NCI-H2171 treated with DMSO at 0.1 percent for 48 hours (cell line): ENCODE measurements at places on chromosomes 1 and 21.
A peak's percentile ranks its signal among the peaks of the same experiment; 100 is the strongest.

GRCh38 chr1:98963064-98963758 is 41.5 kb downstream of the PLPPR5 start:
- no peak for DNase-seq

- DNase-seq: peak; percentile 19
Measured at GRCh38 chr1:90133133-90133532, 138.2 kb downstream of the ZNF326 start.

DNA sequence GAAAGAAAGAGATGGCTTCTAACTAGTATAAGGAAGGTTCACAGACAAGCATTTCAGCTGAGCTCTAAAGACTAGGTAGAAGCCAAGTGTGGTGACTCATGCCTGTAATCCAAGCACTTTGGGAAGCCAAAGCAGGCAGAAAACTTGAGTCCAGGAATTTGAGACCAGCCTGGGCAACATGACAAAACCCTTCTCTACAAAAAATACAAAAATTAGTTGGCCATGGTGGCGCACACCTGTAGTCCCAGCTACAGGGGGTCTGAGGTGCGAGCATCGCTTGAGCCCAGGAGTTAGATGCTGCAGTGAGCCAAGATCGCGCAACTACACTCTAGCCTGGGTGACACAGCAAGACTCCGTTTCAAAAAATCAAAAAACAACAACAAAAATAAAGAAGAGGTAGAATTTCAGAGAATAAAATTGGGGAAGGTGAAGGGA is 27.8 kb downstream of the FBXO42 start:
- peak; percentile 30 for DNase-seq

DNA sequence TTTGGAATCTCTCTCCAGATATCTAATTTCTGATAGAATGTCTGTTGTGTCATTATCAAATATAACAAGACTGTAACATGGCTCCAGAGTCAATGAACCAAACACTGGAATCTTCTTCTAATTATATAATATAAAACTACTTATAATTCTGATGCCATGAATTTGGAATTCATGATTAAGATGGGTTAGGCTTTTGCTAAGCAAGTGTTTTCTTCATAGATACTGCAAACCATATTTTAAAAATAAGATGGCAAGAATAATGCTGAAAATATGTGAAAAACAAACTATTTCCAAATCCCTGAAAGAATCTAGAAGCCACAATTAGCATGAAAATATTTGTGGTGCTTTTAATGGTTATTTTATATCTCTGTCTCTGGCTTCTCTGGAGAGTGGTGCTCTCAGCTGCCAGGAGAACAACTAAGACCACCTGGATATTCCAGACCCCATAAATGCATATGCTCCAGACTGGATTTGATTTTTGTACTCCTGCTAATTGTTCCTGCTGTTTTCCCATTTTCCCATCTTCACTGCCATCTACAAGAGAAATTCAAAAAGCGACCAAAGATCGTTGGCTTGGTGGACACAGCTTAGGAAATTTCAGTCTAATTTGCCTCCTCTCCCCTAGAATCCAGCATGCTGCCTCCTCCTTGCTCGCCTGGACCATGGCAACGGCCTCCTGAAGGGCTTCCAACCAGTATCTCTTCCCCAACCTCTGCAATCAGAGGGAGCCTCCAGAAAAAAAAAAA is 418.9 kb downstream of the SETD4 start:
- DNase-seq: no peak

- no peak for DNase-seq
Measured at GRCh38 chr1:178465011-178465410, 31.8 kb downstream of the CLEC20A start.

- no peak for DNase-seq
Measured at GRCh38 chr1:38489844-38490270, 369.7 kb downstream of the RRAGC start.

- no peak for DNase-seq
Measured at GRCh38 chr1:55286856-55287602, 71.9 kb upstream of the USP24 start.

- no peak for DNase-seq
Measured at GRCh38 chr21:33317145-33317544, 7.6 kb upstream of the IFNAR1 start.

DNA sequence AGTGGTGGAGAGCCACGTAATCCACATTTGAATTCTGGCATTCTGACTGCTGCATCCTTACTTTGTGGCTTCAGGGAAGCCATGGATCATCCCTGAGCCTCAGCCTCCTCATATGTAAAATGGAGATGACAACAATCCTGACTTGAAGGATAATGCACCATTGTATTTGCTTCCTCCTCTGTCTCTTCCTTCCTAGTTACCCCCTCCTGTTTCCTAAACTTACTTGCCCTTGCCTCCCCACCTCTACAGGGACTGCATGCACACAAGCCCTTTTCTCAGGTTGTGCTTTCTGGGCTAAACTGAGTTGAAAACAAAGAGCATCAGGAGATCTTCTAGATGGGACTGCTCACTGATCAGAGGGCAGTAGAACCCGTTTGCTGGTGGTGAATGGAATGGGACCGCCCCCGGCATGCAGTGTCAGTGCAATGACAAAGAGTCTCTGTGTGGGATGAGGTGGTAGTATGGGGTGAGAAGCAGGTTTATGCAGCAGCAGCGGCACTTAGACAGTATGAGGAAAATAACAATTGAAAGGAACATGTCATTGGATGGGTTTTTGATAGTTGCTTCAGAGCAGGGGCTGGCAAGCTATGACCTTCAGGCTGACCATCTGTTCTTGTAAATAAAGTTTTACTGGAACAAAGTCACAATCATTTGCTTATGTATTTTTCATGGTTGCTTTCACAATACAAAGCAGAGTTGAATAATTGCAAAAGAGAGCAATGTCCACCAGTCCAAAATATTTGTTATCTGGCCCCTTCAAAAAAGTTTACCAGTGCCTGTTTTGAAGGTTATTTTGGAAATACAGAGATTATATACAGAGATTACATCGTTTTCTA is 6.1 kb upstream of the ADAMTS1 start:
- DNase-seq: no peak

DNA sequence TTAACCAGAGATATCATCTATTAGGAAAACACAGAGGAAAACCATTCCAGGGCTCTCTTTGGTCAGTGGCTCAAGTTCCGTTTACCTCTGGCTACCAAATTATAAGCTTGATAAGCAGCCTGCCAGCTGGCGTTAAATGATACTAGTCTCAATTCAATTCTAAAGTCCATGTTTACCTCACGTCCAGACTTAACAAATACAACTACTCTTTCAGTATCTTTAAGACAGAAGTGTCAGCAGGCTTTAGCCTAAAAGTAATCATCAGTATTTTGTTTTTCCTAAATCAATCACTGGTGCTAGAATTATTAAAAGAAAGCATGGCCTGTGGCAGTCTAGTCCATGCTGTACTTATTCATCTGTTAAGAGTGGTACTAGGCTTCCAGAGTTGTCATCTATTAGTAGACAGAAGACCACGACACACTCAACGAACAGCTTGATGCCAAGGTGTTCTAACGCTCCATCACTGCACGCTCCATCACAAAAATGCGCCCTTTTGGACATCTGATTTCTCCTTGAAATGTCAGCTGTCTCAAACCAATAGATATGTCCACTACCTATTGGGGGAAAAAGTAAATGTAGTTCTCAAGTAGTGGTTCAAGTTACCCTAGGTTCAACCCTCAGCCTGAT is 1.5 kb downstream of the IVNS1ABP start:
- peak; percentile 66 for DNase-seq

- no peak for DNase-seq
Measured at GRCh38 chr1:231423648-231424047, 1.6 kb upstream of the EGLN1 start.

DNA sequence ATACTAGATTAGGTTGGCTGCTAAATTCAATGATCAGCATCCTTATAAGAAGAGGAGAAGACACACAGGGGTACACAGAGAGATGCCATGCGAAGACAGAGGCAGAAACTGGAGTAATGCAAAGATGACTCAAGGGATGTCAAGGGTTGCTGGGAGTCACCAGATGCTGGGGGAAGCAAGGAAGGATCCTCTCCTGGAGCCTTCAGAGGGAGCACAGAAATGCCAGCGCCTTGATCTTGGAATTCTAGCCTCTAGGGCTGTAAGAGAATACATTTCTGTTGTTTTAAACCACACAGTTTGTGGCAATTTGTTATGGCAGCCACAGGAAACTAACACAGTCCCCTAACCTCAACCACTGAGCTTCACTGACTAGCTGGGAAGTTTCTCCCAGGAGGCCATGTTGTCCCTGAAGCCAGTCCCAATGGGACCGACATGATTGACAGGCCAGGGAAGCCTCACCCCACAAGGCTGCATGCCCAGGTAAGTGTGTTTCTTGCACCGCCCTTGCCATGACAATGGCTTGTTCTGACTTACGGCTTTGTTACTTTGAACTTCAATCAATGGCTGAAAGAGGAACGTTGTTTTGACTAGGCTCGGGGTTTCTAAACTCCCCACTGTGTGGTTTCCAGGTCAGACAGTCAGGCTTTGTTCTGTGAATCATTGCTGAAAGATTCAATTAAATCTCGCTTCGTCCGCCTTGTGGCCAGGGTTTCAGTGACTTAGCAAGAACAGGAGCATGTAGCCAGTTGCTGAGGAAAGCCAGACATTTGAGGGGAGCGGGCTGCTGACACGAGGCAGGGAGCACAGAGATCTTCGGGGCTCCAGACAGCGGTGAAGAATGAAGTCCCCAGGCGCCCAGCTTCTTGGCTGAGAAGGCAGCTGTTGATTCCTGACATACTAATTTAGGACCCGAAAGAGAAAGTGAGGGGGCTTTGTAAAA is 62.3 kb downstream of the RUNX1 start:
- no peak for DNase-seq

DNA sequence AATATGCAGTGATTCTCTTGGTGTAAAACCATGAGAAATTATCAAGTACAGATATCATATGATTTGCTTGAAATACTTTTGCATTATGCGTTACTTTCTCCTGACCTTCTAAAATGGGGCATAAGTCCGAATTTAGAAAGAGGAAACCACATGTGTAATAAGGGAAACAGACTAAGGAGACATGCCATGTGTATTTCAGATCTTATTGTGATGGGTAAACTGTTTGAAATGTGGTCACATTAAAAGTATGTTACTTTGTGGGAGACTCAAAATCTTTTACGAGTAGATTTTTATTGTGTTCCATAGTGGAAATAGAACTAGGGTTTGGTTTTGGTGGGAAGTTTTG is 173.0 kb downstream of the NFIA start:
- no peak for DNase-seq

DNA sequence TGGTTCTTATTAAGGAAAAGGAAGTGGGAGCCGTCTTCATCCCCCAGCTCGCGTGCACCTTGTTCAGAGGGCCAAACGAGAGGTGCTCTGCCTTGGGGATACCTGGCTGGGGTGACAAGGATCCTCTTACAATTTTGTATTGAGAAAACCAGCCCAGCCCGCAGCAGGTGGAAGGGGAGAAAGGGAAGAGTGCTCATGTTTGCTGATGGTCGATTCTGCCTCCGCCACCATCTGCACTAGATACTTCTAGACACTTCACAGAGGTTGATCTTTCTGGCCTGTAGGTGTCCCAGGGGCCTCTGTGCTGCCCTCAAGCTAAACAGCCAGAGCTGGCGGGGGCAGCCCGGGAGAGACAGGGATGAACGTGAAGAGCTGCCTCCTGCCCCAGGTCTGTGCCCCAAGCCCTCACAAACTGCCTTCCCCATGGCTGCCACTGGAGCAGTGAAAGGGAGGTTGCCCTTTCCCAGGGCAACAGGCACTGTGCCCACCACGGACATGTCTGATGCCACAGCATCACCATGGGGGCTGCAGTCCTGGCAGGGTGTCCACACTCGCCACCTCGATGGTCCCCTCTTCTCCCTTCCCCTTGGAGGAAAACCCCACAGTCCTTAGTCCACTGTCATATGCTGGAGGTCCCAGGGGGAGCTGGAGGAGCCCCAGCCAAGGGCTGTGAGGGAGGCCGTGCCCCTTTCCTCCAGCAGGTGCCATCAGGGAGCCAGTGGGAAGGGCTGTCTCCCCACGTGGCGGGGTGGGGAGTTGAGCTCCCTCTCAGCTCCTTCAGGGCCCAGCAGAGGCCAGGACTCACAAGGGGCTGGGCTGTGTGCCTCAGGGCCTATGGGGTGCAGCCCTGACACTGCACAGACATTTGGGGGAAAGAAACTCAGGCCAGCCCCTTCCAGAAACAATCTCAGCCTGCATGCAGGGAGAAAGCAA is 8.1 kb downstream of the ADPRS start:
- peak; percentile 33 for DNase-seq

GRCh38 chr1:180597520-180597919 is 34.3 kb upstream of the XPR1 start:
- DNase-seq: no peak

GRCh38 chr1:205515781-205516253 is 11.3 kb downstream of the CDK18 start:
- no peak for DNase-seq

DNA sequence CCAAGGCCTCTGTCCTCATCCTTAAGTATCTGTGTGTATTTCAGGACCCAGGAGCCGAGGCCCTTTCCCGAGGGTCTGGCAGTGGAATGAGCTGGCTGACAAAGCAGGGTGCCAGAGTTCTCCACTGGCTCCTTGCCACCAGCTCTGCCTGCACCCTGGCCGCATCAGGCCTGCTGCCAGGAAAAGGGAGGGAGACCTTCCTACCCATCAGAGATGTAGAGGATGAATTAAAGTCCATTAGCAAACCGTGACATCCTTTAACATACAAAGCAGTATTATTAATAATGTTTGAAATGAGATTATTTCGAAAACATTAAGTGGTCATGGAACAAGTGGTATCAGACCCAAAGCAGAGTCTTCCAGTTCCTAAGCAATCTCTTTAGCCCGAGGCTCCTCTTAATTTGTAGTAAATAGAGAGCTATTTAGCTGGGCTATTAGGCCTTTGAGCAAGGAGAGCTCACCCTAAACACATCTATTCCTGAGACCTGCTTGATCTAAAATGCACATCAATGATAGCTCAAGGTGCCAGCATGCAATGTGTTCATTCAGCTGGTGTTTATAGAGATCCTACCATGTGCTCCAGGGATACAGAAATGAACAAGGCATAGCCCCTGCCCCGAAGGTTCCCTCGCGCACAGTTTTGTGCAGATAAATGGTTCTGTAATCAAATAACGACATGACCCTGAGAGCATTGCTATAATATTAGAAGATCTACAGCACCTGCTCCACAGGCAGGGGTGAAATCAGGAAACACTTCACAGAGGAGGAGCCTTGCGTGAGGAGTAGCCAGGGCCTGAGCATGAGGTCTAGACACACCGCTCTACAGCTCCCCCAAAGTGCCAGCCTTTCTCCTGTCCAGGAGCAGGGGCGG is 44.0 kb downstream of the FAM163A start:
- DNase-seq: peak; percentile 5

- DNase-seq: no peak
Measured at GRCh38 chr1:89527750-89528381, 3.2 kb downstream of the LRRC8B start.

- DNase-seq: no peak
Measured at GRCh38 chr1:220631238-220631815, 58.8 kb upstream of the C1orf115 start.
